ENCODE measurements at places on chromosomes 5 and 9.

DNA sequence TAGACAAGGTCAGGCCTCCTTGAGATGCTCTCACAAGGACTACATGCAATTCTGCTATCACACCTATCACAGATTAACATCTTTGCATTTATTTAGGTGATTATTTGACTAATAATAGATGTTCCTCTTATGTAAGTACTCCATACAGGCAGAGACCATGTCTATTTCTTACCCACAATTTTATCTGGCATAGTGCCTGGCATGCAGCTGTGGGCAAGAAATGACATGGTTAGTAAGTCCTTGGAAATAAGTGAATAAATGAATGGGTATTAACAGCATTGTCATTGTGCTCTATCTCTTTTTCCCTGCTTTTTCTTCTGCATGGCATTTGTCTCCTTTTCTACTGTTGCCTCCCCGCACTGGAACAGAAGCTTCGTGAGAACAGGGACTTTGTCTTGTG, 49.4 kb downstream of the SLC22A5 start:
- peak overlapping the region; percentile 94 for H3K27ac ChIP-seq
- H3K4me3 ChIP-seq = no peak overlapping the region
- H3K4me1 ChIP-seq = peaks cover 76% of the 10 kb centered on the region
- DNase-seq = no peak

GRCh38 chr5:180646963-180647305, 2.5 kb downstream of the FLT4 start:
- peaks cover 44% of the 10 kb centered on the region for H3K27me3 ChIP-seq
- DNase-seq = no peak
- H3K27ac ChIP-seq = no peak overlapping the region

DNA sequence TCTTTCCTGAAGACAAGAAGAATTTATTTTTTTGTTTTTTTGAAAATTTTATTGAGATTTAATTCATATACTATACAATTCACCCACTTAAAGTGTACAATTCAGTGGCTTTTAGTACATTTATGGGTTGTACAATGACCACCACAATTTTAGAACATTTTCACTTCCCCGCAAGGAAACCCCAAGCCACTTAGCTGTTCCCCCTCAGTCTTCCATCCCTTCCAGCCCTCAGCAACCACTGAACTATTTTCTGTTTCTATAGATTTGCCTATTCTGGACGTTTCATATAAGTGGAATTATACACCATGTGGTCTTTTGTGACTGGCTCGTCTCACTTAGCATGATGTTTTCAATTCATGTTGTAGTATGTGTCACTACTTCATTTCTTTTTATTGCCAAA, 28.0 kb downstream of the DNAI1 start:
- no peak overlapping the region for H3K27ac ChIP-seq
- no peak overlapping the region for H3K4me3 ChIP-seq
- H3K4me1 ChIP-seq = no peaks in the 10 kb centered on the region
- DNase-seq = no peak
- H3K36me3 ChIP-seq = no peaks in the 10 kb centered on the region

DNA sequence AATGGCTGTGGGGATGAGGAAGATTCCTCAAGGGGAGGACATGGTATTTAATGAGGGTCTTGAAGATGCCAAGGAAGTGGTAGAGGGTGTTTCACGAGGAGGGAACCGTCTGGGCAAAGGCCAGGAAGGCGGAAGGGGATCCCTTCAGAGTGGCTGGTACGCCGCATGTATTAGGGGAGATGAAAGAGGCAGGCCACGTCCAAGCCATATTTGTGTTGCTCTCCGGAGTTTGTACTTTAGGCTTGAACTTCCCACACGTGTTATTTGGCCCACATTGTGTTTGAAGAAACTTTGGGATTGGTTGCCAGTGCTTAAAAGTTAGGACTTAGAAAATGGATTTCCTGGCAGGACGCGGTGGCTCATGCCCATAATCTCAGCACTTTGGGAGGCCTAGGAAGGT, 1.2 kb downstream of the FXN start:
- DNase-seq = no peak
- peak overlapping the region; percentile 52 for H3K4me3 ChIP-seq
- H3K27me3 ChIP-seq = no peaks in the 10 kb centered on the region
- peak overlapping the region; percentile 36 for H3K27ac ChIP-seq
- no peaks in the 10 kb centered on the region for H3K36me3 ChIP-seq

DNA sequence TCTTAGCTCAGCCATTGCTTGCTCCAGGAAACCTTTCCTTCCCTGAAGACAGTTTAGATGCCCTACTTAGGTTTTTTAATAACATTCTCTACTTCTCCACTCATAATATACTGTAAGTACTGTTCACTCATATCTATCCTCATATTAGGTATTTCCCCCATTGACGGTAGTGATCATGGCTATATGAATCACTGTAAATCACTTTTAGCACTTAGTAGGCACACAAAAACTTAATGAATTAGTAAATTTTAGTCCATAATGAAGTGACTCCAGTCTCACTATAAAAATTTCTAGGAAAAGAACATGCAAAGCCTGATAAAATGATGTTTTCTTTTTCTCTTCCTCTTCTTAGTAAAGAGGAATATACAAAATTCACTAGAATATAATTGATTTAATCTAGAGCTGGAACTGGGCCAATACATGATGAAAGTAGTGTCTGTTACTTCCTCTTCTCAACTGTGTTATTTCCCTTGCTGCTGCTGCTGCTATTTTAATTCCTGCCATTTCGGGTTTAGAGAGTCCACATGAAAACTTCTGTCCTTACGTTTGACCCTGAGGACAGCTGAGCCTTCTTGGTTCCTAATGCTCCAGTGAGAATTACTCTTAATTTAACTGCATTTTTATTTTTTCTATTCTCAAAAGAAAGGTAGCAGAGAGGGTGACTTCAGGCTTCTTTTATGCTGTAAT, 73.5 kb downstream of the LNPEP start:
- H3K36me3 ChIP-seq = peaks cover 4% of the 10 kb centered on the region
- no peak overlapping the region for H3K4me3 ChIP-seq
- H3K27ac ChIP-seq = peak overlapping the region; percentile 23
- H3K27me3 ChIP-seq = no peaks in the 10 kb centered on the region
- no peak for DNase-seq
- H3K4me1 ChIP-seq = peaks cover 25% of the 10 kb centered on the region

GRCh38 chr5:73825199-73825598, 199.2 kb downstream of the ARHGEF28 start:
- H3K36me3 ChIP-seq = no peaks in the 10 kb centered on the region
- H3K27me3 ChIP-seq = no peaks in the 10 kb centered on the region
- H3K27ac ChIP-seq = no peak overlapping the region
- H3K4me1 ChIP-seq = no peaks in the 10 kb centered on the region
- DNase-seq = no peak

DNA sequence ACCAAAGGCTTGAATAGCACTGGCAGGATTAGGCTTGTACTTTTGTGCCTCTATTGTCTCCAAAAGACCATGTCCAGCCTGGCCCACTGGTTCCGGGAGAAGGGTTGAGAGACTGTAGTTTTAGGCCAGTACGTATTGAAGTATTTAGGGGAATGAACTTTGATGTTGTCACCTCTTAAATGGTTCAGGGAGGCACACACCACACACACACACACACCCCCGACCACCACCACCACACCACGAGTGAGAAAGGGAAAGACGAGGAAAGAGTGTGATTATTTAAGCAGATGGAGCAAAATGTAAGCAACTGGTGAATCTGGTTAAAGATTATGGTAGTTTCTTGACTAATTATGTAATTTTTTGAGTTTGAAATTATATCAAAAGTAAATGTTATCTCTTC, 61.6 kb downstream of the NIPBL start:
- no peak overlapping the region for H3K4me3 ChIP-seq
- no peaks in the 10 kb centered on the region for H3K36me3 ChIP-seq
- no peak for DNase-seq
- H3K27ac ChIP-seq = no peak overlapping the region
- H3K27me3 ChIP-seq = no peaks in the 10 kb centered on the region

GRCh38 chr5:79831381-79832309, 142.0 kb downstream of the CMYA5 start:
- H3K27me3 ChIP-seq = no peaks in the 10 kb centered on the region
- no peaks in the 10 kb centered on the region for H3K36me3 ChIP-seq
- H3K27ac ChIP-seq = no peak overlapping the region

- no peak overlapping the region for H3K4me3 ChIP-seq
- H3K36me3 ChIP-seq = no peaks in the 10 kb centered on the region
- H3K27me3 ChIP-seq = no peaks in the 10 kb centered on the region
Measured at GRCh38 chr5:143865426-143866025, 53.6 kb downstream of the HMHB1 start.

GRCh38 chr9:76607730-76608436, 148.9 kb downstream of the GCNT1 start:
- H3K36me3 ChIP-seq = no peaks in the 10 kb centered on the region
- peaks cover 3% of the 10 kb centered on the region for H3K27me3 ChIP-seq
- DNase-seq = no peak
- no peak overlapping the region for H3K27ac ChIP-seq
- H3K4me1 ChIP-seq = no peaks in the 10 kb centered on the region

DNA sequence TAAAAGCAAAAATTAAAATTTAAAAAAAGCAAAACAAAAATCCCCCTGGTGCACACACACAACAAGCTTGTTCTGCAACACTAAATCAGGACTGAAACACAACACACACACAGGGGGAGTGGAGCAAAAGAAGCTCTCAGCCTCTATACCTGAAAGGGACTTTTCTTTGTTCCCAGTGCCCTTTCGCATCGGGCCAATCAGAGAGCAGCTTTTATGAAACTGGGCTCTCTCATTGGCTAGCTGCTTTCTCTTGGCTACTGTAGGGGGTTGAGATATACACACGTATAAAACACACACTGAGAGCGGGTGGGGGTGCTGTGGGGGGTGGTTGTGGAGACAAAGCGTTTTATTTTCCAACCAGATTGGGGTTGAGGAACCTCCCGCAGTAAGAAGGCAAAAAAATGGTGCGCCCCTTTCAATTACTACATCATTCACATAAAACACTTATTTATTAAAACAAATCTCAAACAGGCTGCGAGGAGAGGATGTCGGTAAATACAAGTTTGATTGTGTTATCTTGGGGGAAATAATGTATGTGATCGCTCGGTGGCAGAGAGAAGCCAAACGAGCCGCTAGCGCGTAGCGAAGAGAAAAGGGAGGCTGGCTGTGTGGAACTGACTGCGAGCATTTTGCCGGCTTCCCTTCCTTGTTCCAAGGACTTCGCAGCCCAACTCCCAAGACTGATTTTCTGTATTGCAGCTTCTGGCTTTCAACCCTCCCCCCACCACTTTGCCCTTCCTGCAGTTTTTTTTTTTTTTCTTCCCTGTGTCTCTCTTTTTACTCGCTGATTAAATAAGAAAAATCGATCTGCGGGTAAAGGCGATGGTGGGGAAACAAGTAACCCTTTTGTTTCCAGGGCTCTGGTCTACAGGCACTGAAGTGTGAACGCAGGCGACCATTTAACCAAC, 2.5 kb upstream of the ZNF608 start:
- no peaks in the 10 kb centered on the region for H3K27me3 ChIP-seq

- DNase-seq = no peak
- H3K36me3 ChIP-seq = no peaks in the 10 kb centered on the region
- no peak within 1 kb of the TSS for H3K27ac ChIP-seq
- peaks cover 61% of the 10 kb centered on the region for H3K27me3 ChIP-seq
- peaks cover 16% of the 10 kb centered on the region for H3K4me1 ChIP-seq
Measured at GRCh38 chr5:172454358-172455086, at the start of gene SH3PXD2B. Gene SH3PXD2B, minus strand, starts transcription at chr5:172454525. Its CDS starts 173 bp downstream, at chr5:172454352.

- H3K4me1 ChIP-seq = no peaks in the 10 kb centered on the region
- DNase-seq = no peak
- no peaks in the 10 kb centered on the region for H3K27me3 ChIP-seq
- no peak overlapping the region for H3K27ac ChIP-seq
Measured at GRCh38 chr5:150567031-150567717, 59.2 kb downstream of the NDST1 start.

- peaks cover 69% of the 10 kb centered on the region for H3K27me3 ChIP-seq
- H3K36me3 ChIP-seq = no peaks in the 10 kb centered on the region
- H3K27ac ChIP-seq = no peak overlapping the region
Measured at GRCh38 chr5:3596261-3596825, 711 bp downstream of the IRX1 start.

GRCh38 chr9:70987986-70988385, 133.4 kb downstream of the TRPM3 start:
- no peaks in the 10 kb centered on the region for H3K4me1 ChIP-seq
- H3K36me3 ChIP-seq = no peaks in the 10 kb centered on the region
- no peak overlapping the region for H3K4me3 ChIP-seq
- no peak overlapping the region for H3K27ac ChIP-seq
- H3K27me3 ChIP-seq = no peaks in the 10 kb centered on the region
- DNase-seq = no peak

- H3K4me3 ChIP-seq = no peak overlapping the region
- DNase-seq = peak; percentile 5
- H3K27ac ChIP-seq = no peak overlapping the region
- H3K27me3 ChIP-seq = no peaks in the 10 kb centered on the region
- peaks cover 3% of the 10 kb centered on the region for H3K4me1 ChIP-seq
Measured at GRCh38 chr9:130240410-130241197, 25.0 kb upstream of the HMCN2 start.

DNA sequence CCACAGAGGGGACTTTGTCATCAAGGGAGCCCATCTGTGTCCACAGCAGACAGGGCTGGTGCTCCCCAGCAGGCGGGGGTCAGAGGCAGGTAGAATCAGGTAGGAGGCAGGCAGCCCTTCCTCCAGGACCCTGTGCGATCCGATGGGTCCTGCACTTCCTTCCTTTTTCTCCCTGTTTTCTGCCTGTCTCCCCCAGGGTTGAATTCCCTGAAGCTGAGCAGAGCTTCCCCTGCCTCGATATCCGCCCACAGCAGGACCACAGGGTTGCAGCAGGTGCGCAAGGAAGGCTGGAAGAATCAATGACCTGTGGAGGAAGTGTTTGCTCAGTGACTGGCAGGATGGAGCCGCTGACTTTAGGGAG, 69.2 kb downstream of the MRPL36 start:
- no peaks in the 10 kb centered on the region for H3K4me1 ChIP-seq
- no peaks in the 10 kb centered on the region for H3K36me3 ChIP-seq
- no peak overlapping the region for H3K27ac ChIP-seq
- peaks cover 53% of the 10 kb centered on the region for H3K27me3 ChIP-seq
- no peak overlapping the region for H3K4me3 ChIP-seq

- no peak overlapping the region for H3K4me3 ChIP-seq
- H3K27me3 ChIP-seq = no peaks in the 10 kb centered on the region
- H3K27ac ChIP-seq = no peak overlapping the region
- DNase-seq = no peak
Measured at GRCh38 chr5:35477911-35478310, 139.8 kb upstream of the SPEF2 start.

- no peak overlapping the region for H3K4me3 ChIP-seq
- H3K27ac ChIP-seq = no peak overlapping the region
- H3K27me3 ChIP-seq = no peaks in the 10 kb centered on the region
- no peak for DNase-seq
Measured at GRCh38 chr5:135313946-135314345, 85.1 kb downstream of the MACROH2A1 start.

DNA sequence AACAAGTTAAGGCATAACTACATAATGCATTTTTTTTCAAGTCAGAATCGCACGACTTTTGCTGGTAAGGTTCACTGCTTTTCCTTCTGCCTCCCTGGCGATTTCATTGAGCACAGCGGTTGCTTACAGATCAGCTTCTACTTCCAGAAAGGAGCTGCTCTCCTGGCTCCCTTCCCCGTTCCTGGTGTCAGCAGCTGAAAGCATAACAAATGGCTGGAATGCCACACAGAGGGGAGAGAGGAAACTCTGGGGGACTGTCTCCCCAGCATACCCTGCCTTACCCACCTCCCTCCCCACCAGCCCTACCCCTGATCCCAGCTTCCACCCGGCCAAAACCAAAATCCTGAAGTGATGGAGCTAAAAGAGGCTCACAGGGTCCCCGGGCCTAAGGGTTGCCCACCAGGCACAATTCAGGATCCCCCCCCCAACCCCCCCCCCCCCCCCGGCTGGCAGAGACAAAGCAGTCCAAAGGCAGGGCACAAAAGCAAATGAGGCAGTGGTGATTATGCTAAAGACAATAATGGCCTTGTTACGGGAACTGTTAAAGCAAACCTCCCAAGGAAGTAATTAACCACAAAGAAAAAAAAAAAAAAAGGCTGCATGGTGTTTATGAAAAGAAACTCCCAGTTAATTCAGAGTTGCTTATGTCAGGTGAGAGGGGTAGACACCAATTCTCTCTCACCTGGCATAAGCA, 126.1 kb upstream of the WWC1 start:
- H3K27ac ChIP-seq = no peak overlapping the region
- no peak for DNase-seq
- H3K27me3 ChIP-seq = no peaks in the 10 kb centered on the region
